ENCODE measurements at places on chromosomes 11 and 22.

DNA sequence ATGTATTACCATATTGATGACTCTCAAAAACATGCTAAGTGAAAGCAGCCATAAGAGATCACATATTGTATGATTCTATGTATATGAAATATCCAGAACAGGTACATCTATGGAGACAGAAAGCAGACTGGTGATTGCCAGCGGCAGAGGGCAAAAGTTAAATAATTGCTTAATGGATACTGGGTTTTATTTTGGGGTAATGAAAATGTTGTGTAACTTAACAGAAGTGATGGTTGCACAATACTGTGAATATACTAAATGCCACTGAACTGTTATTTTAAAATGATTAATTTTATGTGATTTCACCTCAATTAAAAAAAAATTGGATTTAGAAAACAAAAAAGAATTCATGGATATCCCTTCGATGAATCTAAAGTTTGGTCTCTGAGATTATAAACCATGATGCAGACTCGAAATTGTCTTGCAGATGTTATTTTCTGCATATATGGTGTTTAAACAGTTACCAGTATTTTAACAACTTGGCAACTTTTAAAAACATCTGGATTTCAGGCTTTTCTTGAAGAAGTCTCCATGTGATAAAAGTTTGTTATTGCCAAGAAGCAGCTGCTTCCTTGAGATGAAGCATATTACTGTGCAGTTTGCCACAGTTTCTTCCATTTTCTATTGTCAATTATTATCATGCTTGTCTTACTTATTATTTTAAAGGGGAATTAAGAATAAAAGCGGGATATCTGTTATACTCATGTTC is 38.1 kb downstream of the LARGE2 start:
- no peak for DNase-seq

DNA sequence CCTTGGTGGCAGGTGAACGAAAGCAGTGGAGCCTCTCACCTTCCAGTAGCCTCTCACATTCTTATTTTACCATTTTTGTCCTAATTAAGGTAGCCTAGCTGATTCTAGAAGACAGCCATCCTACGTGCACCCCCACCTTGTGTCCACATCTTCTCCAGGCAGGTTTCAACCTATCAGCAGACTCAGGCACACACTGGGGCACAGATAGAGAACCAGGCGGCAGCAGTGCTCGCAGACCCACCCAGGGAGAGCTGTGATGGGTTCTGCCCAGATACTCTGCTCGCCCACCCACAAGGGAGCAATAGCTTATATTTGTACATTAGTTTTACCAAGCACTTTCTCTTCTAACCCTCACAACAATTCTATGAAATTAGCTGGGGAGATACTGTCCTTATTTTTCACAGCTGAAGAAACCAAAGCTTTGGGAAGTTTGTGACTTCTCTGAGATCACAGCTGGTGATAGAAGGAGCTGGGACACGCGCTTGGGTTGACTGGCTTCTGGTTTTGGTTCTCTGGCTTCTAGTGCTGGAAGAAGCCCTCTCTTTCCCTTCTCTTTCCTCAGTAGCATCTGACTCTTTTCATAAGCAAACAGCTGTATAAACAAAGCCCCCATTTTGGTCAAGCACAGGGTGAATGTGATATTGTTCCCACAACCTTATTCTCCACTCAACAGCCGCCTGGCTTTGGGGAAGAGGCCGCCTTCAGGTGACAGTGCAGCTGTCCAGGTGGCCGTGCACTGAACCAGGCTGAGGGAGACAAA is 36.9 kb downstream of the PPP2R1B start:
- no peak for DNase-seq

GRCh38 chr22:18024276-18024939 is at the start of gene MICAL3:
Gene MICAL3, minus strand, starts transcription at chr22:18024561. Its CDS starts 117,749 bp downstream, at chr22:17906812.
- DNase-seq = peak; percentile 47

- DNase-seq = peak; percentile 33
Measured at GRCh38 chr11:36376888-36377758, 81.0 kb downstream of the PRR5L start.

DNA sequence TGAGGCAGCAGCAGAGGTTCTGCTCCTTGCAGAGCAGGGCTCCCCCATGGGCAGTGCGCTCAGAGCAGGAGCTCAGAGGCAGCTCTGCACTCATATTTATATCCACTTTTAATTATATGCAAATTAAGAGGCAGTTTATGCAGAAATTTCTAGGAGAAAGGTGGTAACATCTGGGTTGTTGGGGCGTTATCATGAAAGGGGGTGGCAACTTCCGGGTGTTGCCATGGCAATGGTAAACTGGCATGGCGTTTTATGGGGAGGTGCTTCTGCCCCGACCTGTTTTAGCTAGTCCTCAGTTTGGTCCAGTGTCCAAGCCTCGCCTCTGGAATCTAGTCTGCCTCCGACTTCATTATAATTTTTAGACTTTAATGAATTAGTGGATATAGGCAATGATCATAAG is 1191.7 kb downstream of the TBC1D22A start:
- no peak for DNase-seq

- DNase-seq = peak; percentile 66
Measured at GRCh38 chr22:37486224-37486845, at the start of gene MFNG. Gene MFNG, minus strand, starts transcription at chr22:37486384. Its CDS starts 207 bp downstream, at chr22:37486177.

GRCh38 chr11:10181811-10182210 is 112.2 kb downstream of the SBF2 start:
- DNase-seq = no peak

DNA sequence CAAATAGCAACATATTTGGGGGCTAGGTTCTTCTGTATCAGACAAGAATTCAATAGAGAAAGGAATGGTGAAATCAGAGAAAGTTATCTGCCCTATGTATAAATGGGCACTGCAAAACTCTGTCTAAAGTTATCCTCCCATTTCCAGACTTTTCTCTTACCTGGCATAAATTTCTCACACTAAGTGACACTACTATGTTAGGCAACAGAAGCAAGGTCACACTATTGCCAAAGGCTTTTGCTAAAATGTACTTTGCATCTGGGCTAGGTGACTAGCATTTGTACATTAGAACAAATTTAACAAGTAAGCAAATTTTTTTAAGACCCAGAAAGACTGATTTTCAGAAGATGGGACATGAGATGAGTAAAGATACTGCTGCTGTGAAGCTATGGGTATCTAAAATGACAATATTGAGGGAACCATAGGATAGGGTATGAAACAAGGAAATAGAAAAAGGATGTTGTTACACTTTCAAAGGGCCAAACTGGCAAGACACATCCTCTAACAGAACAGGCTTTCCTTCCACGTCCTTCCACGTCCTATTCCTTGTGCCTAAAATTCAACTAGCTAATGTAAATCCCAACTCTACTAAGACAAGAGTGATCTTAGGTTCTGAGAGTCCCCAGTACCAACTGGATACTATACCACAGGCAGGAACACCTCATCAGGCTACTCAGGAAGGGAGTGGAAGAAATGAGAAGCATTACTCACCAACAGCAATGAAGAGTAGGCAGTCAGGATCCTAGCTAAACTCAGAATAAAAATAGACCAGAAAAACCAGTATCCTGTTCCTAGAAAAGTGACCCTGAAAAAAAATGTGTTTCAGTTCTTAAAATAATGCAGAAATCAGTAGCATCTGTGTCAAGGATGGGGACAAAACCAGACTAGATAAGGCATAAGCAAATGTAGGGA is 22.6 kb downstream of the GDPD4 start:
- no peak for DNase-seq

DNA sequence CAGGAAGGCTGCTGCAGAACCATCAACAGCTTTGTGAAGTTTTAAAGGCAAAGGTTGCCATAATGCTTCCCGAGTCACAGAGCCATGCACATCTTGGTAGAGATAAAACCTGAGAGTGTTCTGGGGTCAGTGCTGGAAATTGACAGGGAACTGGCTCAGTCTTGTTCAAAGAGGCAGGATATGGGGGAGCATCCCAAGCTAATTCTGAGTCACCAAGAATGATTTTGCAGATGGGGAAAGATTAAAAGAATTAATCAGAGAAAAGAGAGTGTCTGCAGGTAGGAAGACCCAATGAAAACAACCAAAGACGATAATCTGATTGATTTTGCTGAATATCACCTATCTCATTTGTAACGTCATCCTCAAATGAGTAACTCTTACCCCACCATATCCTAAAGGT is 99.9 kb upstream of the CD44 start:
- DNase-seq = no peak

- peak; percentile 82 for DNase-seq
Measured at GRCh38 chr11:119728651-119729580, at the start of gene NECTIN1. Gene NECTIN1, minus strand, starts transcription at chr11:119729200. Its CDS starts 647 bp downstream, at chr11:119728553.

- DNase-seq = no peak
Measured at GRCh38 chr11:7892059-7892699, 38.9 kb downstream of the OR10A6 start.

- peak; percentile 74 for DNase-seq
Measured at GRCh38 chr11:118911880-118912741, 13.6 kb downstream of the BCL9L start.

GRCh38 chr11:122343210-122343609 is 227.2 kb upstream of the BLID start:
- DNase-seq = no peak

DNA sequence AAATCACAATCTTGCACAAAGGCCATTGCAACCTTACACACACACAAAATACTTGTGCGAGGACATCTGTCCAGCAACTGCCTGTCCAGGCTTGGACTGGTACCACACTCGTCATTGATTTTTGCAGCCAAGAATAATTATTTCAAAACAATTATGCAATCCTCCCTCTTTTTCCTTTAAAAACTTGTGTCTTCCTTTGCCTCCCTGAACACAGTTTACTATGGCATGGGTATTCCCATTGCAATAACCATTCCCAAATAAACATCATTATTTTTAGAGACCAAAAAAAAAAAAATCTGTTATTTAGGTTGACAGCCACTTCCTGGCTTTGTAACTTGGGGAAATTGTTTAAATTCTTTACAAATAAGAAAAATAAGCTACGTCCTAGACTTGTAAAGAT is 54.0 kb downstream of the C11orf91 start:
- DNase-seq = no peak

DNA sequence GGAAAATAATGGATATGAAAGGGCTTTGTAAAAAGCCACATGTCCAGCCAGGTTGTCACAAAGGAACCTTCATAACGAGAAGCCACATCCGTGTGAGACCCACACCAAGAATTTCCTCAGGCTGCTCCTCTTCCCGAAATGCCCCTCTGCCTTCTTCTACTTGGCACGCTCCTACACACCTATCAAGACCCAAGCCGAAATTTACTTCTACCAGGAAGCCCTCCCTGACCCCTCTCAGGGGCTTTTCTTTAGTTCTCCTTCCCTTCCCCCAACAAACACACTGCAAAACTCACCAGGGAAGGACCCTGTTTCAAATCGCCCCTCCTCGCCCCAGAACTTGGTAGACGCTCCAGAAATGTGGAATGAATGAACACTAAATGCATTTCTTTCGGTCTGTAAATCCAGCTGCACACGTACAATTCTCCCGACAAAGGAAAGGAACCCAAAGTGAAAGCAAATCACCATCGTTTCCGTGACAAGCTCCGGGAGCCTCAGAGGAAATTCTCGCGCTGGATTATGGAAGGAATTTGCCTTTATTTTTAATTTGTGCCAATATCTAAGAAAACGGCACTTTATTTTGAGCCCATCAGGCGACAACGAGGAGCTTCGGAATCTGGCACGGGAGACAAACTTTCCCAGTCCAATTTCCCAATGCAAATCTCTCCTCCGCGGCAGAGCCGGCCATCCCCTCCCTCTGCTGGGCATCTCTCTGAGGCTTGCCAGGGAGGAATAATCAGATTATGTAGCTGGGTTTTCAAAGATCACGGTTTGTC is 13.2 kb upstream of the SHISAL1 start:
- DNase-seq = no peak

DNA sequence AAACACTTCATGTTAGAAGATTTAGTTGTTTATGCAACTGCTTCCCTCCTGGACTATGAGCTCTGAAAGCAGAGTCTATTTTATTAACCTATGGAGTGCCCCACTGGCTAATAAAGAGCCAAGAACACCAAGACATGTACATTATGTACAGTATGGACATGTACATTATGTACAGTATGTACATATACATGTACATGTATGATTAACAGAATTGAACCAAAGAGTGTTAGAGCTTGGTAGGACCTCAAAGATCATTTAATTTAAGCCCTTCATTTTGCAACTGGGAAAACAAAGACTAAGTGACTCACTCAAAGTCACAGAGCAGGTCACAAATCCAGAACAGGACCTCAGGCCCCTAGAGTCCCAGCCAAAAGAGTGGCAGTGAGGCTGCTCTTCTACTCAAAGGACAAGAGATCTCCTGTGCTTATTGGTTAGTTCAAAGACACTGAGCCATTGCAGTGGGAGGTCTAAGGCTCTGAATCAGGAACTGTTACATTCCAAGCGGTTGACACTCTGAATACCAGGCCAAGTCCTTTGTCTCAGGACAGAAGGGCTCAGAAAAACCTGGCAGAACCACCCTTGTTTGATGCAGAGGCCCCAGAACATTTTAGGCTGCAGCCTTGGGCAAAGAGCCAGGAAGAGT is 103.8 kb downstream of the FAM168A start:
- DNase-seq = no peak

- no peak for DNase-seq
Measured at GRCh38 chr11:30521297-30522071, 64.7 kb downstream of the MPPED2 start.

- DNase-seq = no peak
Measured at GRCh38 chr22:27880778-27881394, 38.2 kb downstream of the PITPNB start.

DNA sequence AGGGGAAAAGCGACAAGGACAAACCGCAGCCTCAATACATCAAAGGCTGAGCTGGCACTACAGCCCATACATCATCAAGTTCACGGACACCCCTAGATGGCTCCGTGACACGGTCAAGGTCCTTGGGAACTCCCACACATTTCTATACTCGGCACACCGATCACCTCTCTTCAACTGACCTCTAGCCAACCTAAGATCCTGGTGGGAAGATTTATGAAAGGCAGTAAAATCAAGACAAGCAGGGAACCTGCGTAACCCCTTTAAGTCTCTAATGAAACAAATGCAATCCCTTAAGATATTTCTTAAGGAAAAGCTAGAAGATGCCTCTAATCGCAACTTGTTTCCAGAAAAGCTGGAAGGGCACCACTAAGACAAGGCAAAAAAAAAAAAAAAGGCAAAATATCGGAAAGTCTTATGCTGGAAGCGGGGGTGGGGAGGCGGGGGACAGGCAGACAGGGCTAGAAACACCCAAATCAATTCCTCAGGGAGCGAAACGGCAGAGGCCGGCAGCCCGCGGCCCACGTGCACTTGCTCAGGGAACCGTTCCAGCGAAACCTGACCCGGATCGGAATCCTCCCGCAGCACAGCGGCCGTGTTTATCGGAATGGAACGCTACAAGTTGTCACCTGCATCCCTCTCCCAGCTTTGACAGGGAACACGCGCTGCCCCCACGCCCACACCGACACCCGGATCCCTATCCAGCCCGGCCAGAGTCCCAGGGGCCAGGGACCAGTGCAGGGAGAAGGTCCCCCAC is 1.4 kb downstream of the ARHGAP20 start:
- no peak for DNase-seq

GRCh38 chr11:43150697-43151096 is 161.1 kb upstream of the API5 start:
- DNase-seq = no peak

- no peak for DNase-seq
Measured at GRCh38 chr11:62921573-62922188, 518 bp upstream of the CHRM1 start.

Measured in stimulated activated CD4-positive, alpha-beta T cell treated with anti-CD3 and anti-CD28 coated beads, Interleukin-4, amount 100 ng/mL, for 48 hours (primary cell).